Fibroblast of lung (primary cell): ENCODE measurements at places on chromosomes 1 and 21. TPM values are rescaled to one million over a fixed set of nuclear protein-coding genes. Genes with fewer than 3 reads are reported as not detected.

The PROK1 gene
- total RNA-seq = not detected in 2 replicates

- no peak overlapping the region for H3K4me3 ChIP-seq
- DNase-seq = no peak
- H3K27me3 ChIP-seq = no peaks in the 10 kb centered on the region
- H3K36me3 ChIP-seq = no peaks in the 10 kb centered on the region
- H3K4me1 ChIP-seq = no peaks in the 10 kb centered on the region
- no peak overlapping the region for H3K27ac ChIP-seq
These were observed 50.6 kb upstream of the SLC45A1 start for GRCh38 chr1:8267307-8267706.

The SPATC1L gene
- total RNA-seq = 5.4 and 9.6 TPM in 2 replicates

DNA sequence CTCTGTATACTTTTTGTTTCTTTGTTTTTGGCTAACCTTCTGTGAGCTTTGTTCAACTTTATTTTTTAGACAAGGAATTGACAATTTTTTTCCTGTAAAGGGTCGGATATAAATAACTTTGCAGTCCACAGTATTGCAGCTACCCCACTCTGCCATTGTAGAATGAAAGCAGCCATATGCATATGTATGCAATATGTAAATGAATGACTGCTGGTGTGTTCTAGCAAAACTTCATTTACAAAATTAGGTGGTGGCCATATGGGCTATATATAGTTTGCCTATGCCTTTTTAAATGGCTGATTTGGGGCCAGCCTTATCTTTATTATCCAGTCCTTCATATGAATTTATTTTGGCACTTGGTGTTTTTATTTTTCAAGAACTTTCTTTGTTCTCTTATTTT is 18.0 kb upstream of the SNRPE start:
- no peaks in the 10 kb centered on the region for H3K27me3 ChIP-seq
- peaks cover 5% of the 10 kb centered on the region for H3K36me3 ChIP-seq
- H3K4me1 ChIP-seq = no peaks in the 10 kb centered on the region
- DNase-seq = no peak
- H3K4me3 ChIP-seq = no peak overlapping the region
- H3K27ac ChIP-seq = no peak overlapping the region

The PPIAL4G gene
- total RNA-seq = not detected in 2 replicates

GRCh38 chr1:97797403-97798183 is 123.2 kb downstream of the DPYD start:
- no peak overlapping the region for H3K4me3 ChIP-seq
- DNase-seq = peak; percentile 44
- no peak overlapping the region for H3K27ac ChIP-seq

DNA sequence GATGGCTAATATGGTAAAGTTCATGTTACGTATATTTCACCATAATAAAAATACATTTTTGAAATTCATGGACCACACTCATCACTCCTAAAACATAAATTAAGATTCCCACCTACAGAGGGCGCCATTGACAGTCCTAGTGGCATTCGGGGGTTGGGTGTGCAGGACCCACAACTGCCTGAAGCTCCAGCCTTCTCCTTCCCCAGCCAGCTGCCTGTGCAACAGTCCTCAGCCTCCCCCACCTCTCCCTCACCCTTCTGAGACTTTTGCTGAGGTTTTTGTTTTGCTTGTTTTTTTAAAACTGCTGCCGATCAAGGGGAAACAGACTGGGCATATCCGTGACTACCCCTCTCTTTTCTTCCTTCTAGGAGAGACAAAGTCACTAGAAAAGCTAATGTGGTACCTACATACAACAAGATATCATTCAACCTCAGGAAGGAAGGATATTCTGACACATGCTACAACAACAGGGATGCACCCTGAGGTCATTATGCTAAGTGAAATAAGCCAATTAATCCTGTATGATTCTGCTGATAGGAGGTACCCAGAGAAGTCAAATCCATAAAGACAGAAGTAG is 9.2 kb upstream of the EVA1C start:
- H3K27ac ChIP-seq = no peak overlapping the region
- H3K4me3 ChIP-seq = no peak overlapping the region
- no peaks in the 10 kb centered on the region for H3K36me3 ChIP-seq
- DNase-seq = peak; percentile 57
- no peaks in the 10 kb centered on the region for H3K4me1 ChIP-seq

The COL16A1 gene
- 80.3 and 150 TPM in 2 replicates for total RNA-seq

- H3K27me3 ChIP-seq = no peaks in the 10 kb centered on the region
- H3K4me1 ChIP-seq = peaks cover 4% of the 10 kb centered on the region
- H3K4me3 ChIP-seq = no peak overlapping the region
- H3K27ac ChIP-seq = no peak overlapping the region
These were observed 2.4 kb downstream of the NPHP4 start for GRCh38 chr1:5989731-5990271.
